Heart left ventricle (tissue), 16 donors: ENCODE measurements at places on chromosomes 7 and 10.

- H3K36me3 ChIP-seq = no peaks in the 10 kb centered on the region
- H3K27me3 ChIP-seq = no peaks in the 10 kb centered on the region
- no peak overlapping the region for H3K4me3 ChIP-seq
- no peaks in the 10 kb centered on the region for H3K4me1 ChIP-seq
Measured at GRCh38 chr10:78470267-78471103, 436.8 kb downstream of the RPS24 start.

- no peaks in the 10 kb centered on the region for H3K27me3 ChIP-seq
- H3K36me3 ChIP-seq = no peaks in the 10 kb centered on the region
- H3K4me1 ChIP-seq = peaks cover 18% of the 10 kb centered on the region
- peak; percentile 77 for DNase-seq
Measured at GRCh38 chr7:27922907-27923641, 183.1 kb downstream of the TAX1BP1 start.

GRCh38 chr7:117212969-117213877 is 109.6 kb downstream of the WNT2 start:
- H3K27me3 ChIP-seq = no peaks in the 10 kb centered on the region
- H3K27ac ChIP-seq = no peak overlapping the region
- no peak overlapping the region for H3K4me3 ChIP-seq
- peaks cover 4% of the 10 kb centered on the region for H3K36me3 ChIP-seq

DNA sequence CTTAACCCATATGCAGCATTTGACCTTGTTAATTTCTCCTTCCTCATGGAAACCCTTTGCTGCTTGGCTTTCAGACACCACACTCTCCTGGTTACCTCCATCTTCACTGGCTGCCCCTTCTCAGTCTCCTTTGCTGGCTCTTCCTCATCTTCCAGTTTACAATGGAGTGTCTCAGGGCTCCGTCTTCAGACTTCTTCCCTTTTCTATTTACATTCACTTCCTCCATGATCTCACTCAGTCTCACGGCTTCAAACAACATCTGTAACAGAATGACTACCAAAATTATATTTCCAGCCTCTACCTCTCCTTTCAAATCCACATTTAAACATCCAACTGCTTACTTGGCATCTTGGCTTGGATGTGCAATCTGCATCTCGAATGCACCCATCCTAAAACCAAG is 140.4 kb downstream of the DKK1 start:
- no peak overlapping the region for H3K4me3 ChIP-seq
- no peak for DNase-seq
- no peak overlapping the region for H3K27ac ChIP-seq
- H3K36me3 ChIP-seq = no peaks in the 10 kb centered on the region
- H3K27me3 ChIP-seq = no peaks in the 10 kb centered on the region

DNA sequence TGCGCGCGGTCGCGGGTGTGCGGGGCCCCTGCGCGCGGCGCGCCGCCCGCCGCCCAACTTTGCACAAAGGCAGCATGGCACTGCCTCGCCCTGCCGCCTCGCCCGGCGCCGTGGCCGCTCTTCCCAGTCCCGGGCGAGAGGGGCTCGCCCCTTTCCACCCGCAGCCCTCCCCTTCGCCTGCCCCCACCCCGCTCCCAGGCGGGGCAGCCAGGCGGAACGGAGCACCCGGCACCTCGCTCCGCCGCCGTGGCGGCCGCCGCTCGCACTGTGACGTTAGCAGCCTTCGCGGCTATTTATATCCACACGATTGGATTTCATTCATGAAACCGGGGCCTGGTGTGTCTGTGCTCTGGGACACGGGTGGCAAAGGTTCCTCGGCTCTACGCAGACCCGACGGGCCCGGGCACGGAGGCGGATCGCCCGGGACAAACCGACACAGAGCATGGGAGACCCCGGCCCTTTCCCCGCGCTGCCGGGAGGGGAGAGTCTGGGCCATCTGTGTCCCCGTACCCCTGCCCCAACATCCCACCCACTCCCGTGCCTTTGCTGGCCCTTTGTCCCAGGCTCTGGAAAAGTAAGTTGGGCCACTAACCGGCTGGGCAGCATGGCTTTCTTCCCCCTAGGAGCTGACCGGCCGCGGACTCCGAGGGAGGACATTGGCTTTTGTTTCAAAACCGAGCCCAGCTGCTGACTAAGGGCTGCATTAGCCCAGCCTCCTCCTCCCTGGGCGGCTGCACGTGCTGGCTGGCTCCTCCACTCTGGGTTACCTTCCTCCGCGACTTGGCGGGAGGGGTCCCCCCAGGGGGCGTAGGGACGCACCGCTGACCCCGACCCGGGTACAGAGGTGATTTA is at the start of gene RHOBTB1:
RHOBTB1 (minus strand) TSS at position 128 of the 852 bp plus-strand sequence. CDS start 32,643 bp downstream, outside the sequence.
- H3K27ac ChIP-seq = peak within 1 kb of the TSS; percentile 97
- peak; percentile 88 for DNase-seq
- no peaks in the 10 kb centered on the region for H3K27me3 ChIP-seq
- no peaks in the 10 kb centered on the region for H3K36me3 ChIP-seq

DNA sequence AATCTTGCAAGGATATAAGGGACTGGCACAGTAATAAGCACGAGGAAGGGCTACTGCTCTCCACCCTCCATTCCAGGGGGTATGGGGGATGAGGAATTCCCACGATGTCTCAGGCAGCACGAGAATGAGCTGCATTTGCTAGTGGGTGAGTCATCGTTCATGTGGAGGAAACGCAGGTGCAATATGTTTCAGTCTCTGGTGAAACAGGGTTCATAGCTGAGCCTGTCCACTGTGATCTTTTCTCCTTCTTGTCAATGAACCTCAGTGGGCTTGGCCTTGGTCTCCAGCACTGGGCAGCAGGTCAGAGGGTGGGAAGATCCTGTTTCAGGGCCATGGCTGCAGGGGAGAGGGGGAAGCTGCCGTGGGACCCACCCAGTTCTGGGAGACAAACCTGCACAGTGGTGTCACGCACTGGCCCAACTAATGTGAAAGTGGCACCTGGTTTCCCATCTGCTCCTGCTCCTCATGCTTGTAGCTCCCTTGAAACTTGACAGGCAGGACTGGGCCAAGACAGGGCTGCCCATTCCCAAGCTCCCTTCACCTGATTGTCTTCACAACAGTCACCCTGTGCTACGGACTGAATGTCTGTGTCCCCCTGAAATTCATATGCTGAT is 181.9 kb downstream of the USP6NL start:
- DNase-seq = no peak
- no peaks in the 10 kb centered on the region for H3K4me1 ChIP-seq
- H3K36me3 ChIP-seq = no peaks in the 10 kb centered on the region
- H3K4me3 ChIP-seq = no peak overlapping the region

GRCh38 chr7:155665957-155666287 is 21.5 kb downstream of the RBM33 start:
- no peak overlapping the region for H3K27ac ChIP-seq
- H3K4me1 ChIP-seq = peaks cover 12% of the 10 kb centered on the region
- no peak overlapping the region for H3K4me3 ChIP-seq
- peaks cover 16% of the 10 kb centered on the region for H3K36me3 ChIP-seq

DNA sequence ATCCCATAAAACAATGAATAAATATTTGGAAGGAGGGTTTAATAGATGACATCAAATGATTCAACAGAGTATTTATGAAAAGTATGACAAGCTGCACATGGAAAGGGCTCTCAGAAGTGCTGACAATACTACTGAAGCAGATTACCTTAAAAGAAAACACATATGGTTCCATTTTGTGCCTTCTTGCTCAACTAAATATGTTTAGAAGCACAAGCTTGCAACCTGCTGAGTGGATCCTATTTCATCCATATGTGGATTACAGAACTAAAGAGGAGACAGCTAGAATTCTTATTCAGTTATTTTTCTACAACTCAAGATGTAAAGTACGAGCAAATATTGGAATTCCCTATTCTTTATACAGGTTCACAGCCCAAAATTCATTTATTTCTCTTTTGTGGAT is 340.6 kb downstream of the TFEC start:
- no peak overlapping the region for H3K27ac ChIP-seq
- H3K4me3 ChIP-seq = no peak overlapping the region
- no peaks in the 10 kb centered on the region for H3K4me1 ChIP-seq

GRCh38 chr10:78304091-78305045 is 270.7 kb downstream of the RPS24 start:
- DNase-seq = no peak
- peaks cover 20% of the 10 kb centered on the region for H3K4me1 ChIP-seq

DNA sequence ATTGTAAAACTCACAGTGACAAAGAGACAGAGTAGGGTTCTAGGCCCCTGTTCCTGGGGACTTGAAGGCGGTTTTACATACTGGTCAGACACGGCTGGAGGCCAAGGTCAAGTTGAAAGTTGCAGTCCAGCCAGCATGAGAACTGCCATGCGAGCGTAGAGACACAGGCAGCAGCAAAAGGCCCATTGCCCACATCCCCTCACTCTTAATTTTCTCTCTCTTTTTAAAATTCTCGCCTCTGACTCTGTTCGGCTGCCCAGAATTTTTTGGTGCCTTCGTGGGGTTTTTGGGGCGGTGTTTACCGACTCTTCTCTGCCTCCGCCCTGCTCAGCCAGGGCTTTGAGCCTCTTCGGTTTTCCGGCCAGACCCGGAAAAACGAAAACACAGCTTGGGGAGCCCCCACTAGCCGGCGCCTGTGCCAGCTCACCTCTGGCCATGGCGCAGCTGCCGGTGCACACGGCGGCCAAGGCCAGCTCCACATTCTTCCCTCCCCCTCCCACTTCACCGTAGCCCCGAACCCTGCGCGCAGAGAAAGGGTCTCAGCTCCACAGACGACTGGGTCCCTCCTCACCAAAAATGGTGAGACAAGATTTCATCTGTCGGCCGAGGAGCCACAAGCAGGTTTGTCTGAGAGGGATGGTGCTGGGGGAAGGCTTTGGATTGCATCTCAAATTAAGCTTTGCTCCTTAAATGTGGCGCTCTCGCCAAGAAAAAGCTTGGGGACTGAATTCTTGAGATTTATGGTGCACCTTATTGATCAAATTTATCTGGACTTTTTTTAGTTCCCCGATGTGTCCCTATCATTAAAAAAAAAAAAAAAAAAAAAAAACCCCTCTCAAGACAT is 2.3 kb upstream of the HOXA13 start:
- no peaks in the 10 kb centered on the region for H3K36me3 ChIP-seq
- H3K27ac ChIP-seq = no peak overlapping the region
- H3K4me3 ChIP-seq = no peak overlapping the region
- DNase-seq = no peak
- peaks cover 4% of the 10 kb centered on the region for H3K4me1 ChIP-seq

DNA sequence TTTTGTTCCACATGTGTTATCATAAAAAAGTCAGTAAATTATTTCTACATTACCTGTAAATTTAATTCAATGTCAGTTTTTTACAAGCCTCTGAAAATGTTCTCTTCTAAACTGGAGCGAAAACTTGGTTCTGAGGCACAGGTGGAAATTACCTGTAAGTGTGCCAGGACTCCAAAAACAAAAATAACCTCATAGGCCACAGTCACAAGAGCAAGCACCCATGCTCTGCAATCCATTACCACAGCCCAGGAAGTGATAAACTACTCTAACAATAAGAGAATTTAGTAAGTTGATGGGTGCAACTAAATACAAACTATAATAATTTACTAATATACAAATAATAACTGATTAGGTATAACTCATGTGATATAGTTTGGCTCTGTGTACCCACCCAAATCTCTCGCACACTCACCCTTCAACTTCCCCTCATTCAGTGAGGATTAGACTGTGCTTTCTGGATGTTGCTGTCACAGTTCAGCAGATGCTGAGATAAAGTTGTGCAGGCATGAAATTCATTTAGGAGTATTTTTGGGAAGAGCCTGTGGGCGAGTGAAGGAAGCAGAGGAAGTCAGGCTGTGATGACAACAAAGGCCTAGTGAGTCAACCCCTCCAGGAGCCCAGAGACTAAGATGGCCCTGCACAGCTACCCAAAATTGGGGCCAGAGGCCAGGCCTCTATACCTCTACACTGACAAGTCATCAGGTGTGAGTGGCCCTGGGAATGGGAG is 16.3 kb upstream of the GIMAP6 start:
- no peak overlapping the region for H3K4me3 ChIP-seq
- DNase-seq = no peak
- no peaks in the 10 kb centered on the region for H3K4me1 ChIP-seq

- no peaks in the 10 kb centered on the region for H3K4me1 ChIP-seq
- H3K27ac ChIP-seq = no peak overlapping the region
- H3K36me3 ChIP-seq = no peaks in the 10 kb centered on the region
- no peaks in the 10 kb centered on the region for H3K27me3 ChIP-seq
- no peak for DNase-seq
- no peak overlapping the region for H3K4me3 ChIP-seq
Measured at GRCh38 chr10:67527351-67527750, 168.6 kb downstream of the CTNNA3 start.

DNA sequence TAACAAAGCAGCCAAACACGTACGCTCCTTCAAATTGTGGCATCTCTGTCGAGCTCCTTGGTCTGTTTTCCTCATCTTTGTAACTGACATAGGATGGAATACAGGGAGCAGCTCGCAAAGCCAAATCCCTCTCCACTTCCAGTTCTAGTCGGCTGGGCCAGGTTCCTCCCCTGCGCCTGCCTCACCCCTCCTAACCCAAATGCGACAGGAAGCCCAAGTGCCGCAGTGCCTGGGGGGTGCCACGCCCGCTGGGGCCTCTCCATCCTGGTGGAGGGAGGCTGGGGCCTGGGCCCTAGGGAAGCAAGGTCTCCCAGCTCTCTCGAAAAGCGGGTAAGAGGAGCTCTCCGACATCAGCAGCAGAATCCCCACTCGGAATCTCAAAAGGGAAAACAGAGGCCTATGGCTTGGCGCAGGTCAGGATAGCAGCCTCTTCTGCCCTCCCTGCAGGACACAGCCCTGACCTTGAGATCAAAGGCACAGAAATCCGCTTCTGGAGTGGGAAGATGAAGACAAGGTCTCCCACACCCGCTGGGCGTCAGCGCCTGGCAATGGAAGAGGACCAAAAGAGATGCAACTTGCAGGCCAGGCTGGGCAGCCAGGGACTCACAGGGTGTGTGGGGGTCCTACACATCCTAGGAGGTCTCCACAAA is 165.8 kb downstream of the NRF1 start:
- peaks cover 66% of the 10 kb centered on the region for H3K27me3 ChIP-seq
- DNase-seq = no peak
- H3K4me1 ChIP-seq = peaks cover 43% of the 10 kb centered on the region
- H3K27ac ChIP-seq = no peak overlapping the region

- peaks cover 65% of the 10 kb centered on the region for H3K4me1 ChIP-seq
- no peak overlapping the region for H3K27ac ChIP-seq
- no peak for DNase-seq
- H3K36me3 ChIP-seq = no peaks in the 10 kb centered on the region
Measured at GRCh38 chr10:101895781-101896180, 52.2 kb upstream of the KCNIP2 start.

DNA sequence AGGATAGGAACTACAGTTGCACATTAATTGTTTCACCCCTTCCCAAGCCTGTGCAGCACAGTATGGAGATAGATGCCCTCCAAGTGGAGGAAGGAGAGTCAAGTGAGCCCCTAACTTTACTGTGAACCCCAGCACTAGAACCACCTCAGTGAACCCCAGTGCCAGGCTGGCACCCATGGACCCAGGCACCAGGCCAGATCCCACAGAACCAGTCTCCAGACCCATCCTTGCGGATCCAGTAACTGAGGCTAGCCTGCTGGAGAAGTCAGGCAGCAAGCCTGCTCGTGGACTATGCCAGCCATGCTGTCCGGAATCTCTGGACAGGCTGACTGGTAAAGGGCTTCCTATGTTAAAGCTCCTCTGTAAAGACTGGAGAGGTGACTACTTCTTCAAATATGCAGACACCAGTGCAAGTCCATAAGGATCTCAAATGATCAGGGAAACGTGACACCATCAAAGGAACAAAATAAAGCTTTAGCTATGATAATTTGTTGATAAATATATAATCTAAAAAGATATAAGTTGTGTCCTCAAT is 27.7 kb downstream of the SHOC2 start:
- H3K27ac ChIP-seq = no peak overlapping the region
- no peak for DNase-seq
- H3K4me3 ChIP-seq = no peak overlapping the region
- peaks cover 20% of the 10 kb centered on the region for H3K4me1 ChIP-seq
- peaks cover 3% of the 10 kb centered on the region for H3K36me3 ChIP-seq

- H3K4me3 ChIP-seq = no peak overlapping the region
- no peak overlapping the region for H3K27ac ChIP-seq
- no peak for DNase-seq
- H3K36me3 ChIP-seq = no peaks in the 10 kb centered on the region
- no peaks in the 10 kb centered on the region for H3K27me3 ChIP-seq
Measured at GRCh38 chr10:111873621-111874135, 309.9 kb downstream of the GPAM start.
